ENCODE measurements at places on chromosomes 3 and 15.
A peak's percentile ranks its signal among the peaks of the same experiment; 100 is the strongest.

DNA sequence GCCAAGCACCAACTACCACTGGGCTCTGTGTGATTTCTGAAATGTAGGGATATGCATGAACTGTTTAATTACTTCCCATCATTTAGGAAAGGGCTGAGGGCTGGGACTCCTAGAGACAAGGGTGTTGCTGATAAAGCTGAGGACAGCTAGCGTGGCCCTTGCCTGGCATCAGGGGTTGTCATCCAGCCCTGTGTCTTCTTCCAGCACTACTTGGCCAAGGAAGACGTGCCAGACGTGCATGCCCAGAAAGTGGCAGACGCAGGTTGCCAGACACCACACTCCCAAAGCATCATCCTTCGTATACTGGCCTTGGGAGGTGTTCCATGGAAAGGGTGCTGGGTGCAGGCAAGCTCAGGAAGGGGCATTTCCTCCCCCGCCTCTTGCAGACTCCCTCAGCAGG is 64.8 kb downstream of the LRIG1 start:
- no peaks in the 10 kb centered on the region for H3K27me3 ChIP-seq
- peaks cover 12% of the 10 kb centered on the region for H3K36me3 ChIP-seq
- H3K4me3 ChIP-seq, result no peak overlapping the region
- DNase-seq, result no peak

DNA sequence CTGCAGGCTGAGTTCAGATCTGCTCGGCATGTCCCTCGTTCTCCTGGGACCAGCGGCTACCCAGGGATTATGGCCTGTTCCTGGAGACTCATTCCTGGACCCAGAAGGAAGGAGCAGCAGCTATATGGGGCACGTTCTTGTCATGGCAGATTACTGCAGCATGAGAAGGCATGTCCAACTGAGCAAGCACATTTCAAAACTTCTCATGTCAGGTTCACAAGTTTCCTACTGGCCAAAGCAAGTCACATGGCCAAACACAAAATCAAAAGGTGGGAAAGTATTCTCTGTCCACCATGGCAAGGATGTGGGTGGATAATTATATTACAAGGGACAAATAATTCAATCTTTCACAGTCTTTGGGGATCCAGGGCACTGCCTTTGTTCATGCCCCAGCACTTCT is 71.9 kb upstream of the C15orf39 start:
- H3K27ac ChIP-seq, result no peak overlapping the region
- no peak overlapping the region for H3K4me3 ChIP-seq
- no peak for DNase-seq
- H3K27me3 ChIP-seq, result no peaks in the 10 kb centered on the region
- H3K36me3 ChIP-seq, result no peaks in the 10 kb centered on the region

DNA sequence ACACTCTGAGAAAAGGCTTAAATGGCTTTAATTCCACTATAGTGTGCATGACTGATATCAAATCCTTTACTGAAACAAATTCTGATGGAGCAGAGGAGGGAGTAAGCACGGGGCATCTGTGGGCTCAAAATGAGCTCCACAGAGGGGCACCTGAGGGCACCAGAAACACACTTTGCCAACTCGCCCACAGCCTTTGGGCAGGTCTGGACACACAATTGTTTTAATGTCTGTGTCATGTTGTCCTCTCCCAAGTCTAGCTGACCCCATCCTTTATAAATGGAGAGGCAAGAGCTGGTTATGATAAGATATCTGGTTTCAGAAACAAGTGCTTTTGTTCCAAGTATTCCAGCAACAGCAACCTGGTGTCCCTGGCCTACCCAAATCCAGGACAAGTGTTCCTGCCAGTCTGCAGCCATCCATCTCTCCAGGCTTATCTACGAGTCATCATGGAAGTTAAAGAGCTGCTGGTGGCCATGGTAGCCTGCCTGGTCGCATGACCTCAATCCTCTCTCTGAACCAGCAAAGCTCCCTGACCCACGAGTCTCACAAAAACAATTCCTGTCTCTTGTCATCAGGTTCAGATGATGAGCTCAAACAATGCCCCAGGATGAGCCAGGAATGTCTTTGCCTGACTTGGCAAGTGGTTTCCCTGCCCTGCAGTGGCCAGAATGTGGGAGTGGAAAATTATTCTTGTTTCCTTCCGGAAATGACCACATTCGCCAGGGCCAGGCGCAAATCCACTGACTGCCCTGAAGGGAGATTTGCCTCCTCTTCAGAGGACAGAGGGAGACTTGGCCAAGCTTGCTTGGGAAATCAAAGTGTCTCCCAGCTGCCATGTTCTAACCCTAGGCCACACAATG is 64.4 kb upstream of the TPM1 start:
- H3K4me1 ChIP-seq, result peaks cover 27% of the 10 kb centered on the region
- H3K27me3 ChIP-seq, result no peaks in the 10 kb centered on the region
- DNase-seq, result no peak
- no peak overlapping the region for H3K27ac ChIP-seq
- no peaks in the 10 kb centered on the region for H3K36me3 ChIP-seq

GRCh38 chr3:72627271-72627670 is 221.0 kb downstream of the SHQ1 start:
- no peak overlapping the region for H3K4me3 ChIP-seq
- no peaks in the 10 kb centered on the region for H3K27me3 ChIP-seq
- no peaks in the 10 kb centered on the region for H3K36me3 ChIP-seq
- peaks cover 38% of the 10 kb centered on the region for H3K4me1 ChIP-seq
- no peak for DNase-seq

GRCh38 chr3:28840976-28841376 is 439.9 kb upstream of the RBMS3 start:
- no peak overlapping the region for H3K4me3 ChIP-seq
- H3K36me3 ChIP-seq, result no peaks in the 10 kb centered on the region
- H3K4me1 ChIP-seq, result no peaks in the 10 kb centered on the region
- H3K27ac ChIP-seq, result no peak overlapping the region
- peaks cover 7% of the 10 kb centered on the region for H3K27me3 ChIP-seq

GRCh38 chr15:57873564-57874209 is 167.2 kb downstream of the POLR2M start:
- no peak overlapping the region for H3K27ac ChIP-seq
- H3K4me3 ChIP-seq, result no peak overlapping the region
- H3K36me3 ChIP-seq, result no peaks in the 10 kb centered on the region
- DNase-seq, result no peak
- no peaks in the 10 kb centered on the region for H3K4me1 ChIP-seq

- DNase-seq, result no peak
- H3K4me1 ChIP-seq, result peaks cover 13% of the 10 kb centered on the region
- no peaks in the 10 kb centered on the region for H3K27me3 ChIP-seq
- H3K27ac ChIP-seq, result no peak overlapping the region
- H3K4me3 ChIP-seq, result no peak overlapping the region
- H3K36me3 ChIP-seq, result peaks cover 22% of the 10 kb centered on the region
These were observed 14.0 kb downstream of the UBR1 start for GRCh38 chr15:43091859-43092258.

GRCh38 chr3:67790043-67790442 is 135.6 kb upstream of the SUCLG2 start:
- no peak overlapping the region for H3K4me3 ChIP-seq
- no peaks in the 10 kb centered on the region for H3K4me1 ChIP-seq
- H3K27me3 ChIP-seq, result no peaks in the 10 kb centered on the region
- no peaks in the 10 kb centered on the region for H3K36me3 ChIP-seq
- H3K27ac ChIP-seq, result no peak overlapping the region

GRCh38 chr3:177629276-177629675 is 432.0 kb upstream of the TBL1XR1 start:
- DNase-seq, result no peak
- H3K27ac ChIP-seq, result peak overlapping the region; percentile 6
- H3K4me3 ChIP-seq, result no peak overlapping the region
- H3K36me3 ChIP-seq, result no peaks in the 10 kb centered on the region
- peaks cover 12% of the 10 kb centered on the region for H3K4me1 ChIP-seq
- no peaks in the 10 kb centered on the region for H3K27me3 ChIP-seq

DNA sequence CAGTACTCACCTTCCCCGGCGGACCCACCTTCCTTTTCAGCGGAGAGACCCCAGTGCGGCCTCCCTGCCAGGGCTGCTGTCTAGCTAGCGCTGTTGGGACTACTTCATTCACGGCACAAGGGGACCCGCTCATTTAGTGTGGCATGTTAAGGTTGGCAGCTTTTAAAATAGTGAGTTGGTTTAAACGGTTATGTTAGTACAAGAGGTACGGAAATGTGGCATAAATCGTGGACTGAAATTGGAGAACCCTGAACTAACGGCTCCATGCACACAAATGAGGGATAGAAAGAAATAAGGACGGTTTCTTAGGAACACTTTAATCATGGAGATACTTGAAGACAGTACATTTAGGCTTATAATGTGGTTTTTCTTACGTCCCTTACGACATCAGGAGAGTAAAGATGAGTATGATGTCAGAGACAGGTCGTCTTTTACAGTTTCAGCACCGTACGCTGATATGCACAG is 752 bp downstream of the CEP63 start:
- peaks cover 21% of the 10 kb centered on the region for H3K4me1 ChIP-seq
- peak overlapping the region; percentile 97 for H3K27ac ChIP-seq
- H3K36me3 ChIP-seq, result peaks cover 12% of the 10 kb centered on the region
- no peaks in the 10 kb centered on the region for H3K27me3 ChIP-seq
- DNase-seq, result no peak

GRCh38 chr15:60416484-60416883 is 18.7 kb upstream of the ANXA2 start:
- DNase-seq, result no peak
- H3K4me1 ChIP-seq, result peaks cover 21% of the 10 kb centered on the region
- no peaks in the 10 kb centered on the region for H3K27me3 ChIP-seq
- H3K36me3 ChIP-seq, result peaks cover 12% of the 10 kb centered on the region

DNA sequence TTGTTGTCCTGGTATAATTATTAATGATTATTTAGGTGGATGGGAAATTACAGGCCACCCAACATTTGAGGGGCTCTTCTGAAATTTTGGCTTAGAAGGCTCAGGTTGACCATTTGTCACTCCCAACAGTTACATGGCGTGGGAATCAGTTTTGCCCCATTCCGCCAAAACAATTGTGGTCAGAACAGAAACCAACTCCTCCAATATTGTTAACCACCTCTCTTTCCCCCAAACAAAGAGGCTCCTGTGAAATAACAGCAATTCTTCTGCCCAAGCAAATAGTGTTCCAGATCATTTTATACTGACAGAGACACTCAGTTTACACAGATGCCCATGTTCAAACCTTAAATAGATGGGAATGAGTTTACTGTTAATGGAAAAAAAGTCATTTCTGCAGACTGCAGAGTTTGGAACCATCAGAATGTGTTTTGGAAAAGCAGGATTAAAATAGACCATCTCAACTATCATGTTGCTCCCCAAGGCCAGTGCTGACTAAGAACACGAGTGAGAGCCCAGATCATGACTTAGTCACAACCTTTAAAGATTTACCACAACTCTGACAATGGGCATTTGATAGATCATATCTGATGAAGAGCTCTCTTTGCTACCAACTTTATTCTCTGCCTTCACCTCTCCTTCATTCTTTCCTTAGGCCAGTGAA is 102.1 kb downstream of the DUT start:
- no peaks in the 10 kb centered on the region for H3K4me1 ChIP-seq
- no peak overlapping the region for H3K4me3 ChIP-seq
- no peak overlapping the region for H3K27ac ChIP-seq
- peaks cover 6% of the 10 kb centered on the region for H3K36me3 ChIP-seq

DNA sequence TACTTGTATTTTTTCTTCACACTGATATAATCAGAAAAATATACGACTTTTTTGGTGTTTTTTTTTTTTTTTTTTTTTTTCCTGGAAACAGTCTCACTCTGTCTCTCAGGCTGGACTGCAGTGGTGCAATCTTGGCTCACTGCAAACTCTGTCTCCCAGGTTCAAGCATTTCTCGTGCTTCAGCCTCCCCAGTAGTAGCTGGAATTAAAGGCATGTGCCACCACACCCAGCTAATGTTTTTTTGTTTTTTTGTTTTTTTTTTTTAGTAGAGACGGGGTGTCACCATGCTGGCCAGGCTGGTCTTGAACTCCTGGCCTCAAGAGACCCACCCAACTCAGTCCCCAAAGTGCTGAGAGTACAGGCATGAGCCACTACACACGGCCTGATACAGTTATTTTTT is 20.8 kb upstream of the DNAAF4 start:
- H3K36me3 ChIP-seq, result no peaks in the 10 kb centered on the region
- H3K4me1 ChIP-seq, result peaks cover 5% of the 10 kb centered on the region
- H3K27ac ChIP-seq, result no peak overlapping the region
- H3K4me3 ChIP-seq, result no peak overlapping the region
- no peak for DNase-seq

GRCh38 chr15:50358845-50359244 is 3.8 kb upstream of the GABPB1 start:
- peaks cover 16% of the 10 kb centered on the region for H3K4me1 ChIP-seq
- no peak for DNase-seq
- H3K36me3 ChIP-seq, result peaks cover 28% of the 10 kb centered on the region
- H3K27me3 ChIP-seq, result peaks cover 2% of the 10 kb centered on the region
- no peak overlapping the region for H3K4me3 ChIP-seq

DNA sequence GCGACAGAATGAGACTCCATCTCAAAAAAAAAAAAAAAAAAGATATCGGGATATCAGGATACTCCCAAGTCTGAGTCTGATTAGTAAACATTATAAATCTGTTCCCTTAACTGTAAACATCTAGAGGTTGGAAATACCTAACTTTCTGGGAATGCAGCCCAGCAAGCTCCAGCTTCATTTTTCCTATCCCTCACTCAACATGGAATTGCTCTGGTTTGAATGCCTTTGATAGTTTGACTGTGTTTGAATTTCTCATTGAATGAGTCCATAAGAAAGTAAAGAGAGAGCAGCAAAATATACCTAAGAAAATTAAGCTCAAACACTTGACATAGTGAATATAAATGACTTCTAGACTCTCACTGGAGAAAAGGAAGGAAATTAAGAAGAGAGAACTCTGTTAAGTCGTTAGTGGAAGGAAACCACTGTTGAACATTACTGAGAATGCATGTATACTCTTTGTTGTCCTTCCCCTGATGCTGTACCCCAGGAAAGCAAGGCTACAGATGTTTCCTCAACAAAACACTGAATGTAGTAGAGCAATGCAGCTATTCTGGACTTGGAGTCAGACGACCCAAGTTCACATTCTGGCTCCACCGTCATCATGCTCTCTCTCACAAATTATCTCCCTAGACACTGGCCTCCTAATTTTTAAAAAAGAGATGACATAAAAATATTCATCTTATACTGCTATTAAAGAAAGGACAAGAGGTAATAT is 62.4 kb downstream of the CD200 start:
- H3K36me3 ChIP-seq, result no peaks in the 10 kb centered on the region
- H3K4me1 ChIP-seq, result peaks cover 12% of the 10 kb centered on the region
- no peak overlapping the region for H3K27ac ChIP-seq
- H3K4me3 ChIP-seq, result no peak overlapping the region
- no peaks in the 10 kb centered on the region for H3K27me3 ChIP-seq

- peaks cover 4% of the 10 kb centered on the region for H3K4me1 ChIP-seq
- DNase-seq, result no peak
- peaks cover 9% of the 10 kb centered on the region for H3K27me3 ChIP-seq
These were observed 25.5 kb upstream of the THSD4 start for GRCh38 chr15:71089801-71090200.

DNA sequence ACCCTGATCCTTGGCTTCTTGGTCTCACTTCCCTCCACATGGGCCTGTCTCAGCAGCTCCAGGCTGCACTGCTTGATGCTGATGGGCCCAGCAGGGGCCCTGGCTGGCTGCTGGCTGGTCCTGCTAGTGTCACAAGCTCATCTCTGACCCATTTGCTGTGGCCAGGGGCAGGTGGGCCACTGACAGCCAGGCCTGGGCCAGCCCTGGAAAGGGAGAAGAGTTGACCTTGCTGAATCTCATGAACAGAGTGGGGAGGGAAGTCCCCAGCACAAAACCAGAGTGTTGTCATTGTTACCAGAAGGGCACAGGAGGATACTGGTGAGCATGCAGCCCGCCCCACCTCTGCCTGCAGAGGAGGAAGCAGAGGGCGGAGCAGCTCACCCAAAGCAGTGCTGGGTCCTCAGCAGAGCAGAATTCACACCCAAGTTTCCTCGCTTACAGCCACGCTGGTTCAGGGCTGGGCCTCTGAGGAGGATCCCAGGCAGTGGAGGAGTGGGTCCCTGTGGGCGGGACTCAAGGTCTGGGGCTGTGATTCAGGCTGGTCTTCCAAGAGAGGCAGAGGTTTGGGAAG is 7.6 kb upstream of the KLF15 start:
- peaks cover 25% of the 10 kb centered on the region for H3K27me3 ChIP-seq
- no peaks in the 10 kb centered on the region for H3K36me3 ChIP-seq
- no peaks in the 10 kb centered on the region for H3K4me1 ChIP-seq
- H3K27ac ChIP-seq, result no peak overlapping the region
- no peak for DNase-seq
